ENCODE measurements at places on chromosomes 2 and 18.

GRCh38 chr2:11411768-11412448 lies 54.1 kb downstream of the E2F6 start:
- DNase-seq = no peak

DNA sequence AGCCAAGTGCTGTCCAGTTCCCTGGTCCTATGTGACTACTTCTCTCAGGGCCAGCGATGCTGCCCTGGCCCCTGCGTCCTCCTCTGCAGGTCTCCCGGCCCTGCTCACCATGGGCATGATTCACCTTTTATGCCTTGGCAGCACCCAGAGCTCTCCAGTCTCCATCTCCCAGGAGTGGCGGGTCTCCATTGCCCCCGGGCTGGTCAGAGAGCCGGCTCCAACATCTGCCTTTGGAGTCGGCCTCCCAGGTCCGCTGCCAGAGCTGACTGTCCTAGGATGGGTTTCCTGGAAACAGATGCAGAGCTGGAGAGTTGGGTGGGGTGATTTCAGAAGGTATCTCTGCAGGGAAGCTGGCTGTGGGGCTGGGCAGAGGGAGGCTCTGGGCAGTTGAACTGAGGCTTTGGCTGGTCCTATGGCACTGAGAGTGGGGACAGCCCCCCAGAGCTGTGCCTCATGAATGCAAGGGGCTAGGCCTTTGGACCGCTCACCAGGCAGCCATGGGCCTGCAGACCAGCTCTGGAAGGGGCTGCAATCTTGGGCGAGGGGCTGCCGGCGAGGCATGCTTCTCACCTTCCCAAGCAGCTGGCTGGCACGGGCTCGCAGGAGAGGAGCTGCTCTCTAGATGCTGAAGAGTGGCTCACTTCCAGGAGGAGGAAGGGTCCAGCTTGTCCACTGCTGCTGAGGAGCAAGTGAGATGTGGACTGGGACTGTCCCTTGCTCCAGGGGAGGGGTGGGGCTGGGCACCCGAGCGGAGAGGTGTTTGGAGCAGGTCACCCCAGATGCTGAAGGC lies 59.8 kb upstream of the HS6ST1 start:
- no peak for DNase-seq

- DNase-seq = no peak
These were observed 122.4 kb upstream of the LINC00305 start for GRCh38 chr18:64271246-64271645.

DNA sequence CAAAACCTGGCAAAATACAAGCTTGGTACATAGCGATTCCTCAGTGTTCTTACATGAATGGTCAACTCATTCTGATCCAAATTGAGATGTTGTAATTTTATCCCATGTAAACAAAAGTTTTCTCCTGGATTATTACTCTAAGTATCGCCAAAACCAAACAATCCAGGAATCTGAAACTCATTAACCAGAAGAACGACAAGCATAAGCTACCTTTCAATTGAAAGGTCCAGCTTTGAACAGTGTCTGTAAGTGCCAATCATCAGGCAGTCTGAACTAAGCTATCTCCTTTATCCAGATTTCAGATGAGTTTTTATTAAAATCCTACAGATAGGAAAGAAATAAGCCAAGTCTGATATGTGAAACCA lies 2.4 kb downstream of the MEX3C start:
- DNase-seq = no peak

DNA sequence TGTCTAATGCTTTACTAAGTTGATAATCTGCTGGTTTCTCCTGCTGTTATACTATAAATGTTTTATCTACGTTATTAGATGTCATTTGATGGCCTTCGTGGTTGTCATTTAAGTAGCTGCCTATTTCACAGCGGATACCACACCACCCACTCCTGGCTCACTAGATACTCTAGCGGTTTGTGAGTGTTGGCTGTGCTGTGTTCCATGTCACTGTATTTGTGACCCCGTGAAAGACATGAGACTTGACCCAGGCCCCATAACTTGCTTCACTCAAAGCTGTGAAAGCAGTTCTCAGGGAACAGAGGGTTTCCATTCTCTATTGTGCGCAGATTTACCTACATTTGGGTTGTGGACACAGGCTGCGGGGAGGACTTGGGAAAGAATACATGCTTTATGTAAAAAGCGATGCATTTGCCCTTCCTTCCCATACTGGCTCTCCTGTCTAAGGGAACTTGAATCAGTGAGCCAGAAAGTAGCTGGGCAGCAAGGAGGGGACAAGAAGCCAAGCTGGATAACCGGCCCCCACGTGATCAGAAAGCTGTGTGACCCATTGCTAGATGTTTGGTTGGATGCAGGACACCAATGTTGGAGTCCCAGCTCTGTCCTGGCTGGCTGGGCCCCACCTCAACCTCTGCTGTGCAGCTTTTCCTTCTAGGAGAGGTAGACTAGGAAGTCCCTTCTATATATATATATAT lies 52.2 kb downstream of the PLB1 start:
- DNase-seq = no peak

DNA sequence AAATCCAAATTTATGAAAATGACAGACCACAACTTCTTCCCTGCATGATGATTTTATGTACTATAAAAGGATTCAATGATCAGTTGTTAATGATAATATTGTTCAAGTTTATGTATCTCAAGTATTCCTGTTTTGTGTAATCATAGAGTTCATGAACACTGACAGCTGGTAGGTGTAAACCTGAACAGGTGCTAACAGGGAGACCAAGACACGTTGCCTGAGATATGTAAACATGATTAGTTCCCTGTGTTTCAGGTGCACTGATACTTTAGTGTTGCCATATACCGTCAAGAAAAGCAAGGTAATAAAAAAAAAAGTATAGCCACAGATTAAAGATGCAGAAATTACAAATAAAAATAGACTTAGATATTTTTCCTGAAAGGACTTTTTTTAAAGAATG lies 131.8 kb downstream of the BAZ2B start:
- DNase-seq = no peak

DNA sequence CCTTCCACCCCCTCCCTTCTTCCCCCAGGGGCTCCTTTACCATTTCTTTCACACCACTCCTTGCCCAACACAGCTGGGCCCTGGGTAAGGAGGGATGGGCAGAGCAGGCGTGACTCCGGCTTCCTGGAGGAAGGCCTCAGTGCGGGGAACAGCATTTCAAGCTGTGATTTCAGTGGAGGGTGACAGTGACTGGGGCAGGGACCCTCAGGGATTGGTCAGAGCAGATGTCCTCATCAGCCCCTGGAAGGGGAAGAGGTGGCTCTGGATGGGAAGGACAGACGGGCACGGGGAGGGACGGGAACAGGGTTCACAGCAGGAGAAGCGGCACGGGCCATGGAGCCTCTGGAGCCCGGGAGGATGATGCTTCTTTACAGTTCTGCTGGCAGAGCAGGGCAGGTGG lies 130.8 kb upstream of the TWIST2 start:
- no peak for DNase-seq

- DNase-seq = no peak
These were observed 42.8 kb upstream of the STK17B start for GRCh38 chr2:196214156-196214555.

DNA sequence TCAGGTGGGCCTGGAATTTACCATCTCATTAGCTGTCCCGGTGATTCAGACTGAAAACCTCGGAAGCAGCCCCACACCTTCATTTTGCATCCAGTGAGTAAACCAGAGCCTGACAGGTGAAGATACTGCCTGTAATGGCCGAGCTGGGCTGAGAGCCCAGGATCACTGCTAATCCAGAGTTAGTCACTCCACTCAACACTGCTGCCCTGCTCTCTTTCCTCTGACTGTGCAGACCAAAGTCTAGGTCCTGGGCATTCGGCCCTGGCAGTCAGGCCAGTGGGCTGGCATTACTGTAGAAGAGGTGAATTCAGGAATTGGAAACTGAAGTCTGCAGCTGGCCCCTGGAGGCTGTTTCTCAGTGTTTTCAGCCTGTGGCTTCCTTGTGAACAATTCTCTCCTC lies 44.3 kb downstream of the TMEM17 start:
- no peak for DNase-seq

DNA sequence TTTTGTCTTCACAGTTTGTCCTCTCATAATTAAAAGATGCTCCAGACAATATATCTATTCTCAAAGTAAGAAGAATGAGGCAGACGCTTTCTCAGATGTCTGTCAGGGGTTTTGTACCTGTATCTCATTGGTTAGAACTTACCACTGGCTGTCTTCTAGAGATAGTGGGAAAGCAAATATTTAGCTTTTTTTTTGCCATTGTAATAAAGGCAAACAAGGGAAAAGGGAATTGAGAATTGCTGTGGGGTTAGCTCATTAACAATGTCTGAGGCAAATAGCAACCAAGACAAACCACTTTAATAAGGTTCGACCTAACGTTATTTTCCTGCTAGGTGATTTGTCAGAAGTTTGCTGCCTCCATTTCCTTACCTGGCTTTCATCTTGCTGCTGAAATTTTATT lies 30.0 kb downstream of the ZNF638 start:
- DNase-seq = no peak

DNA sequence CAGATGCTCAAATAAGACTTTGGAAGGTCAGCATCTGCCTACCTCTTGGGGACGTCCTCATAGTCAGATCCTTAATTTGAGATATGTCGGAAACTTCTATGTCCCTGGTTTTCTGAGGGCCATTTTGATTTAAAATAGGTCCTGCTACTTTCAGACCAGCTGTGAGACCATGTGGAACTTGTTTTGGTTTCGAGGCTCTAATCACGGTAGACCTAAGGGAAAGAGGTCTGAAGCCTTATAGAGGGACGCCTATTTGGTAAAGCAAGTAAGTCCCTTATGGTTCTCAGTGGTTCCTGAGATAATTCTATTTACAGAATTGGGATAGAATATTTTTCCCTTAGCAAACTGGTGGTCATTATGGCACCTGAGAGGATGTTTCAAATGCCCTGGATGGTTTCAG lies 75.1 kb downstream of the RFTN2 start:
- DNase-seq = no peak

DNA sequence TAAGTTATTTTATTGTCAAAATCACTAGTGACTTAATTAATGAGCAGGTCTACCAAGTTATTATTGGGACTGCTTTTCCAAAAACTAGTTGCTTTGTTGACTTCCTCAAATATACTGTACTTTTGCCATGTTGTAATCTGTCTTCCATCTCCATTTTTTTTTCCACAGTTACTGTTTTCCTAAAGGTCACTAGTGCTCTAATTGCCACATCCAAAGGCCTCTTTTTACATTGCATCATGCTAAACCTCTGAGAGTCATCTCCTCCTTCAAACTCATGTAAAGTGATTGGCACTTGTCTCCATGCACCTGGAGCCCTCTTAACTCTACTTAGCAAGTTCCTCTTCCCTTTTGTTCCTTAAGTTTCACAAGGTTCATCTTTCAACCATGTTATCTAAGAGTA lies 11.8 kb downstream of the PMAIP1 start:
- no peak for DNase-seq

DNA sequence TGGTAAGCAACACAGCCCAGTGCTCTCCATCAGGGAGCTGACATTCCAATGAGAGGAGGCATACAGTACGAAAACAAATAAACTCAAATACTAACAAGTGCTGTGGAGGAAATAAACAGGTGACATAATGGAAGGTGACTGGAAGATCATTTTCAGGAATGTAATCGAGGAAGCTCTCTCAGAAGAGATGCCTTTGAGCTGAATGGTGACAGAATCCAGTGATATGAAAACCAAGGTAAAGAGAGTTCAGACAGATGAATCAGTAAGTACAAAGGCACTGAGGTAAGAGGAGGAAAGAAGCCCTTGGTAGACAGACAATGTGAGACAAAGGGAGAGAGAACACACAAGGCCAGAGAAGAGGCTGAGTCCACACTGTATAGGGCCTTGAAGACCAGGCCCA lies 252.1 kb downstream of the LRATD1 start:
- no peak for DNase-seq

- DNase-seq = no peak
These were observed 25.5 kb upstream of the POLR1B start for GRCh38 chr2:112516801-112517200.

GRCh38 chr2:5412001-5412400 lies 280.2 kb upstream of the SOX11 start:
- DNase-seq = no peak

DNA sequence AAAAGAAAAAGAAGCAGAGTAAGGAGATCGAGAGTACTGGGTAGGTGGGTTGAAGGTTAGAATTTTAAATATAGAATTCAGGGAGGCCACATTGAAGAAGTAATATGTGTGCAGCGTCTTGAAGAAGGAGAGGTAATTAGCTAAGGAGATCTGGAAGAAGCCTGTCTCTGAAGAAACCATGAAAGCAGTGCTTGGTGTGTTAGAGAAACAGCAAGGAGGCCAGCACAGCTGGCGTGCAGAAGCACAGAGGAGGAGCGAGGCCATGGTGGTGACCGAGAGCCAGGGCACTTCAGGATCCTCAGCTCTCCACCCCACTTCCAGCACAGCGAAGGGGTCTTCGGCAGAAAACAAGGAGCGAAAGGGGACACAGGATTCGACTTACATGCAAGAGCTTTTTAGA lies 305.8 kb downstream of the STK39 start:
- no peak for DNase-seq

GRCh38 chr2:239245872-239246721 lies 154.7 kb downstream of the HDAC4 start:
- DNase-seq = no peak

DNA sequence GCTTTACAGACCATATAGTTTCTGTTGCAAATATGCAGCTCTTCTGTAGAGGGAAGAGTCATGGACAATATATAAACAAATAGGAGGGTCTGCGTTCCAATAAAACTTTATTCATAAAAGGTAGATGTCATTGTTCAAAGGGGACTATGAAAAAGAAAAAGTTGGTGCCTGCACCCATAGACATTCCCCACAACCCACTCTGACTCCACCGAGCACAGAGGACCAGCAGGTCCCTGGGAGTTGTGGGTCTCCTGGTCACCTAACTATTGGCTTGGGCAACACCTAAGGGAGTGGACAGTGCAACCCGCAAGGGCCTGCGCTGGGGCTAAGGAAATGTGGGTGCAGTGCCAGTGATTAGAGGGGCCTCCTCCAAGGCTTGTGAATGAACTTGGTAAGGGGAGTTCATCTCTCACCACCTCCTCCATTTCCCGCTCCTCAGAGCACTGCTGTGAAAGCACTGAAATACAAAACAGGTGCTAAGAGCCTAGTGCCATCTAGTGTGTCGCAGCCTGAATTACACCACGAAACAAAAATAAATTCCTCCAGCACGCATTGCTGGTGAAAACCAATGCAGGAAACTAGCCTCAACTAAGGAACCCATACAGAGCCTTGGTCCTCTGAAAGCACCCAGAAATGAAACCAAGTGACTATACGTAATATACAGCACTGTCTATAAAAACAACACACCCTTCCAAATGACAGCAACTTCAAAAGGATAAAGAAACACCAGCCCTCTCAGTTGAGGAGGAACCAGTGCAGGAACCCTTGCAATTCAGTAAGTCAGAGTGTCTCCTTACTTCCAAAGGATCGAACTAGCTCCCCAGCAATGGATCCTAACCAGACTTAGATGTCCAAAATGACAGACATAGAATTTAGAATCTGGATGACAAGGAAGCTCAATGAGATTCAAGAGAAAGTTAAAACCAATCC lies 166.6 kb downstream of the RNF144A start:
- no peak for DNase-seq

GRCh38 chr2:204583773-204584172 lies 38.5 kb downstream of the PARD3B start:
- DNase-seq = no peak

GRCh38 chr2:160324161-160324800 lies 124.2 kb upstream of the ITGB6 start:
- DNase-seq = no peak
